Kidney epithelial cell (primary cell): ENCODE measurements at places on chromosomes 3 and 15.

- DNase-seq: no peak
Measured at GRCh38 chr3:40109641-40110490, 199.6 kb upstream of the EIF1B start.

- no peak for DNase-seq
Measured at GRCh38 chr3:156389449-156389950, 165.4 kb downstream of the SSR3 start.

GRCh38 chr15:69988541-69989225 is 109.0 kb downstream of the TLE3 start:
- DNase-seq: no peak

GRCh38 chr3:113064183-113064582 is 73.4 kb downstream of the GTPBP8 start:
- DNase-seq: no peak

- DNase-seq: no peak
Measured at GRCh38 chr3:107428051-107428858, 51.0 kb downstream of the CCDC54 start.

GRCh38 chr3:183878071-183878470 is 6.6 kb downstream of the PARL start:
- DNase-seq: no peak

GRCh38 chr3:81502236-81502635 is 259.2 kb downstream of the GBE1 start:
- no peak for DNase-seq

GRCh38 chr3:172675441-172676193 is 35.2 kb downstream of the NCEH1 start:
- no peak for DNase-seq

DNA sequence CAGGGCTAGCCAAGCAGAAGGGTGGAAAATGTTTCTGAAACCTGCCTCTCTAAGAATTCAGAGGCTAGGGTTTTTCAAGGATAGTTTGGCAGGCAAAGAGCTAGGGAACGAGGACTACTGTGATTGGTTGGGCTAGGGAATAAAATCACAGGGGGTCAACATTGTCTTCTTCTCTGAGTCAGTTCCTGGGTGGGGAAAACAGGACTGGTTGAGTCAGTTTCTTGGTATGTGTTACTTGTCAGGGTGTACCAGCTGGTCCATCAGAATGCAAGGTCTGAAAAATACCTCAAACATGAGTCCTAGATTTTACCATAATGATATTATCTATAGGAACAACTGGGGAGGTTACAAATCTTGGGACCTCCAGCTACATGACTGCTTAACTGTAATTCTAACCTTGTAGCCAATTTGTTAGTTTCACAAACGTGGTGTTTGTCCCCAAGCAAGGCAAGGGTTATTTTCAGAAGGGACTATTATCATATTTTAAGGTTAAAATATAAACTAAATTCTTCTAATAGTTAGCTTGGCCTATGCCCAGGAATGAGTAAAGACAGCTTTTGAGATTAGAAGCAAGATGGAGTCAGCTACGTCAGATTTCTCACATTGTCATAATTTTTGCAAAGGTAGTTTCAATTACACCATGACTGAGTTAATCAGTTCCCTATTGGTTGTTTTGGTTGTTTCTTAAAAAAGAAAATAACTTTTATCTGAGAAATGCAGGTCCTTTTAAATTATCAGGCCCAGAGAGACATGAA is 231.5 kb downstream of the ALCAM start:
- DNase-seq: peak; percentile 81

DNA sequence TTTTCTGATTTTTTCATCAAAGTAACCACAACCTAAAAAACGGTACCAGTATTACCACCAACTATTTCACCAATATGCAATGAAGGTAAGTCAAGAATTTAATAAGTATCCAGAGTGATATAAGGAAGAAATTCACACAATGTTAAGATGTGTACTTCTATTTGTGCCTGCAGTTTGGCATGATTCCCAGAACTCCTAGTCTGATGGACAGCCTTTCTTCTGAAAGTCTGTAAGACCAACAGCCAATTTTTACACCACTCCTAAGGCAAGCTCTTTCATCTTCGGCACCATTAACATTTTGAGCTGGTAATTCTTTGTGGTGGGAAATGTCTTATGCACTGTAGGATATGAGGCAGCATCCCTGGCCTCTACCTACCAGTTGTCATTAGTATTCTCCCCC is 108.3 kb downstream of the VPS13C start:
- no peak for DNase-seq

GRCh38 chr3:48451270-48451669 is 4.7 kb downstream of the ATRIP start:
- DNase-seq: no peak

DNA sequence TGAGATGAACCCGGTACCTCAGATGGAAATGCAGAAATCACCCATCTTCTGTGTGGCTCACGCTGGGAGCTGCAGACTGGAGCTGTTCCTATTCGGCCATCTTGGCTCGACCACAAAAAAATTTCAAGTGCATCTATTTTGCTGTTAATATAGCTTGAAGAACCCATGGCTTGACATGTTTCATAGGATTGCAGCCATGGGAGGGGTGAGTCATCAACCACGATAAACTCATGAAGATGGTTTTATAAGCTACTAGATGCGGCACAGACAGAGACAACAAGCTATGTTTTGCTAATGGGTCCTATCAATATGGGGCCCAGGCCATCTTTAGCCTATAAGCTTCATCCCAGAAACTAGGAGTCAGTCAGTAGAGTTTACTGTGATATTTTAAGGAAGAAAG is 100.4 kb upstream of the PHLDB2 start:
- DNase-seq: no peak

DNA sequence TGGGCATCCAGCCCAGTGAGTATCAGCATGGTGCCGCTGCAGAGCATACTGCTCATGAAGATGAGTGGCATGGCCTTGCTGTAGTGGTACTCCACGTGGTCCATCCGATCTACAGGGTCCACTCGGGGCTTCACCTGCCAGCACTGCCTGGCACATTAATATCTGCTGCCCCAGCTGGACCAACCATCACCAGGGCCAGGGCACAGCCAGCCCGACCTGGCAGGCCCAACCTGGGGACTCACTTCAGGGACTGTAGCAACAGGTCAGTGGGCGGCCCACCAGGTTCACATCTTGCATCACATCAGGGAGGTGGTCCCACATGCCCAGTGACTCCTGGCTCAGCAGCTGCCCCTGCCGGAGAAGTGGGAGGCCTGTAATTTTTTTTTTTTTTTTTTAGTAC is 48.1 kb downstream of the CDIN1 start:
- DNase-seq: no peak

GRCh38 chr3:183188895-183189462 is 26.4 kb upstream of the LAMP3 start:
- no peak for DNase-seq

- DNase-seq: no peak
Measured at GRCh38 chr15:60656481-60656880, 177.5 kb upstream of the ICE2 start.

DNA sequence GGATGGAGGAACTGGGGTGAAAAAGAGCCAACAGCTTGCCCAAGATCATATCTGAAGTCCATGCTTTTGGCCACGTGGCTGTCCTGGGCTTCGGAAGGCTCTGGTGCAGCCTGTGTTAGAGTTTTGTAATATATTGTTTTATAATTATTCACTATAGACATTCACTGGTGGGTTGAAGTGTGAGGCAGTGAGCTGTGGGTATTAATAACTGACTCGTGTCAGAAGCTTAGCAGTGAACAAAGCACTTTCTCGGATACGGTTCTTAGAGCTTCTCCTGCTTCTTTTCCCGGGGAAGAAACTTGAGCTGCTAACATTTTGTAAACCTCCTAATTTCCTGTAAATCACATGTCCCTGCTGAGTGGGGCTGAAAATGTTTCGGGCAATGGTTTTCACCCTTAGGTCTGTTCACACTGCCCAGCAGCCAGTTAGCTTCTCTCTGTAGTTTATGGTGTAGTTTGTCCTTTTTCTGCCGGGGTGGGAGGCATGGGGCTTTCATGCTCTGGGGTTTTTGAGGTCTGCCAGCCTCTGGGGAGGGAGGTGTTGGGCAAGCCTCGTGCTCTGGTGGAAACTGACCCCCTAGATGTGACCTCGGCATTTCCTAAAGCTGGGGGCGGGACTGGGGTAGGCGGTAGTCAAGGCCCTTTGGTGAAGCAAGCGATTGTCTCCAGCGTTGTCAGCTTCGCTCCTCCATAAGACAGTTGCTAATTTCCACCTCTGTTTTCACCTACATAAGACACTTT is 1.7 kb downstream of the MRAS start:
- DNase-seq: no peak

- no peak for DNase-seq
Measured at GRCh38 chr3:83770664-83771402, 1188.0 kb upstream of the CADM2 start.

DNA sequence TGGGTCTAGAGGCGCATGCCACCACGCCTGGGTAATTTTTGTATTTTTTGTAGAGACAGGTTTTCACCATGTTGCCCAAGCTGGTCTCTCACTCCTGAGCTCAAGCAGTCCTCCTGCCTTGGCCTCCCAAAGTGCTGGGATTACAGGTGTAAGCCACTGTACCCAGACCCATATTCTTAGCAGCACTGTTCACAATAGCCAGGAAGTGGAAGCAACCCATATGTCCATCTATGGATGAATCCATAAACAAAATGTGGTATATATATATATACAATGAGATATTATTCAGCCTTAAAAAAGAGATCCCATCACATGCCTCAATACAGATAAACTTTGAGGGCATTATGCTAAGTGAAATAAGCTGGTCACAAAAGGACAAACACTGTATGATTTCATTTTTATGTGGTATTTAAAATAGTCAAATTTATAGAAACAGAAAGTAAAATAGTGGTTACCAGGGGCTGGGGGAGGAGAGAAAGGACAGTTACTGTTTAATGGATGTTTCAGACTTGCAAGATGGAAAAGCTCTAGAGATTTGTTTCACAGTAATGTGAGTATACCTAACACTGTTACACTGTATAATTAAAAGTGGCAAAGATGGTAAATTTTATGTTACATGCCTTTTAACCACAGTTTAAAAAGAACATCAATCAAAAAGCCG is 35.7 kb upstream of the GRAMD1C start:
- DNase-seq: no peak

DNA sequence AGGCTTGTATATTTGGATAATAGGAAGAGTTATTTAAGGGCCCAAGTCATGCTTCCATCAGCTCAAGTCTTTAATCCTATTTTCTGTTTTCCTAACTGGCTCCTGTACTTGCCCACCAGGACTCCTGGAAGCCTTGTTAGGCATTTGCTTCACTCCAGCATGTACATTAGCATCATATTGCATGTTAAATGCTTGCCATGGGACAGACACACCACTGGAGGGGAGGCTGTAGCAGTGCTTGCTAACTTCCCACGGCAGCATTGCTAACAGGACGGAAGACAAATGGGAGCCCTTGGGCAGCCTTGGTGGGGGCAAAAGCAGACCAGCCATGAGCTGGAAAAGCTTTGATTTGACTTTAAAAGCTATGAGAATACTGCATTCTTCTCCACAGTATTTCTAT is 6.1 kb downstream of the TMOD2 start:
- DNase-seq: no peak

DNA sequence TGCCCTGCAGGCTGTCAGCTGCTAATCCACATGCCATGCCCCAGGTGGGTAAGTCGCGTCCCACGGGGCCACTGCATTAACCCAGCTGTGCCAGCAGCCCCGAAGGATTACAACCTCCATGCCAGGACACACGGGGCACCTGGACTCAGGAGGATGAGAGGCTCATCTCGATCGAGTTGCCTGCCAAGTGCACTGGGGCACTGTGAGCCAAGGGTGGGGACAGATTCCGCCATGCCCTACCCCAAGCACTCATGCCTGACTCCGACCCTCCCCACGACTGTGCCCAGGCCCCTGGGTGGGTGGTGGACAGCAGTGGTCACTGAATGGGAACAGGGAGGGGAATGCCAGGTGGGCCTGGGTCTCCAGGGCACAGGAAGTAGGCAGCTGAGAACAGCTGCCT is 20.7 kb upstream of the SNRPA1 start:
- no peak for DNase-seq

DNA sequence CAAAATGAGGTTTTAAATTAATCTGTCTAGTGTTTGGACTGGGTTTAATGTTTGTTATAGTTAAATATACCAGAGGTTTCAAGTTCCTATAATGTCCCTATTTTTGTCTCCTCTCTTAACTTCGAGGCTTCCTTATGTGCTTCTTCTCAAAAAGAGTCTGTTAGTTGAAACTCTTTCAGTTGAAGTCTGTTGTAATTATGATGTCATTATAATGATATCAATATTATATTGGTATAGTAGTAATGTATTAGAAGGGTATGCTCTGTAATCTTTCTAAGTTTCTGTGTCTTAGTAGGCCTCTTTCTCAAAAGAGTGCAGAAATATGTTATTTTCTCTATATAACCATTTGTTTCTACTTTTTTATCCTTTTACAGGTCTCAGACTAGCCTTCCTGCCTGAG is 1148.0 kb downstream of the NSUN3 start:
- DNase-seq: no peak

DNA sequence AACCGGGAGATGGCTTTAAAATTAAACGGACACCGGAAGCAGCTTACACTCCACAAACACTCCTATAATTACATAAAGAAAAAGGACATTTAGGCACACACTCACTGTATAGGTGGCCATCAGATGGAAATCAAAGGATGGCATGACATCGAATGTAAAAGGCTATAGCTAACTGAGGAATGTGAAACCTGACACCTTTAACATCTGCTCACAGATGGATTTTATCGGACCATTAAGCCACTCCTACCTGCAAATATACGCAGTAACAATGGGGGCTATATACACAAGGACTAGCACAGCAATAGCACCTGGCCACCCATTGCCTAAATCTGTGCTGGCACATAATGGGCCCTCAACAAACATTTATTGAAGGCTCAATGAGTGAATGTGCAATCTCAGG is 14.5 kb upstream of the RBSN start:
- DNase-seq: no peak

GRCh38 chr3:3200632-3201212 is 21.2 kb upstream of the CRBN start:
- peak; percentile 25 for DNase-seq

- no peak for DNase-seq
Measured at GRCh38 chr15:38038659-38039442, 104.4 kb downstream of the TMCO5A start.

- DNase-seq: no peak
Measured at GRCh38 chr15:72198356-72199204, 993 bp upstream of the GRAMD2A start.

DNA sequence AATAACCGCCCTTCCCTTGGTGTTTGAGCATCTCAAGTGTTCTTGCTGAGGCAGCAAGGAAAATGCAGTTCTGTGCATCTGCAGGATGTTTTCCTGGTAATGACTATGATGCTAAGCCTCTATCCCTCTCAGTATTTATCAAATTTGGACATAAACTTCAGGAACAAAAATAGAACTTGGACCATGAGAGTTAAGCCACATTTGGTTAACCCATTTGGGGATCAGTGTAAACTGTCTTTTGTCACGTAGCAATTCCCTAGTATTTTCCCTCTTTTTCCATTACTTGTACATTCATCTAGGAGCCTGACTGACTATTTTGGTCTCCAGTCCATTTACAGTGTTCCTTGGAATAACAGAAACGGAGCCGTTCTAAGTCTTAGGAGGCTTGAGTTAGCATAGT is 250.8 kb downstream of the RBMS3 start:
- DNase-seq: no peak
